ENCODE measurements at places on chromosomes 12 and 14.

DNA sequence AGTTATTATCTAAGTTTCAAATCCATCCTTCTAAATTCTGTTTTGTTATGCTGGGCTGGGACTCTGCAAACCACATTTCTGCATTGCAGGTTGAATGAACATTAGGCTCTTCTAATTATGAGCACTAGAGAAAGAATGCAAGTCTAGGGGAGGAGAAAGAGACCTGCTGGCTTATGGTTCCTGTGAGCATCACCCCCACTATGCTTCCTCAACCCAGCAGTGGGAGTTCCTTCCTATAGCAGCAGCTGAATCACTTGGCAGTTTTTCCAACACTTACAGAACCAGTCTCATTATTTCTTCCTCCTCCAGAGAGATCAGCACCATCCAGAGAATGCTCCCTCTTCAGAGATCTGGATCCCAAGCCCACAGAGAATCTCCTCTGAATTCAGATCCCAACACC is 297.7 kb upstream of the CLEC14A start:
- DNase-seq, result no peak

DNA sequence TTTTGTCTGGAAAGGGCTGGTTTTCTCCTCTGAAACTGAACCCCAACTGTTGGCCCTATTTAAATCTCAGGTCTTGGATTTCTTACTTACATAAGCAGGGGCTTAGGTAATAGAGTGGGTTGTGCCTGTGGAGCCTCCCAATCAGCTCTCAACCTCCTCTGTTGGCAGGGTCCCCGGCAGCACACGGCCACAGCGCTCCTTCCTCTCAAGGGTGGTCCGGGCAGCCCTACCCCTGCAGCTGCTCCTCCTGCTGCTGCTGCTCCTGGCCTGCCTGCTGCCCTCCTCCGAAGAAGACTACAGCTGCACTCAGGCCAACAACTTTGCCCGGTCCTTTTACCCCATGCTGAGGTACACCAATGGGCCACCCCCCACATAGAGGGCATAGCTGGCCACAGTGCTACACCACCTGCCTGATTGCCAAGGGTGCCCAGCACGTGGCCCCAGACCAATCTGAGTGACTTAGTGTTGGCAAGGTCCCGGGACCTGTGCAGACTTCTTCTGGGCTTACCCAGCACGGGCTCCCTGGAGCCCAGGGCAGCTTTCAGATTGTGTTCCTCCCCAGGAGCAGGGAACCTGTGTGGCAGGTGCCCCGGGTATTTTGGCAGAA is 68.9 kb downstream of the ESR2 start:
- no peak for DNase-seq

DNA sequence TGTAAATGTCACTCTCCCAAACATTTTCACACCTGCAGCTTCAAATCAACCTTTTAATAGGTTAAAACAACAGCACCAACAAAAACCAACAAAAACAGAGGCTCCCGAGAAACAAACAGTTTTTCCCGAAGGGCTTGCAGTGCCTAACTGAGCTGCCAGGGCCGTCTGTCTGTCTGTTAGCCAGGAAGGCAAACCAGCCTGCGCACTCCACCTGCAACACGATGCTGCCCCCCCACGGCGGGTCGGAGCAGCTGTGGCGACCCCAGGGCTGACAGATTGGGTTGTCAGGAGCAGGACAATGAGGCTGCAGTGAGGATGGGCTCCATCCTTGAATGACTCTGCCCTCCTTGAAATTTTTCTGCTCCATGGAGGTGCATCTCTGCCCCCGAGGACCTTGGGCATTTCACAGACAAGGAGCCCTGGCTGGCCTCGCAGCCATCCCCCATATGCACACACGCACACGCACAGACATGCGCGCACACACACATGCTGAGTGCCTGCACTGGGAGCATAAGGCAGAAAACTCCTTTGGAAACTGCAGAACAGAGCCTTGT is 2.6 kb downstream of the RTL1 start:
- peak; percentile 25 for DNase-seq

DNA sequence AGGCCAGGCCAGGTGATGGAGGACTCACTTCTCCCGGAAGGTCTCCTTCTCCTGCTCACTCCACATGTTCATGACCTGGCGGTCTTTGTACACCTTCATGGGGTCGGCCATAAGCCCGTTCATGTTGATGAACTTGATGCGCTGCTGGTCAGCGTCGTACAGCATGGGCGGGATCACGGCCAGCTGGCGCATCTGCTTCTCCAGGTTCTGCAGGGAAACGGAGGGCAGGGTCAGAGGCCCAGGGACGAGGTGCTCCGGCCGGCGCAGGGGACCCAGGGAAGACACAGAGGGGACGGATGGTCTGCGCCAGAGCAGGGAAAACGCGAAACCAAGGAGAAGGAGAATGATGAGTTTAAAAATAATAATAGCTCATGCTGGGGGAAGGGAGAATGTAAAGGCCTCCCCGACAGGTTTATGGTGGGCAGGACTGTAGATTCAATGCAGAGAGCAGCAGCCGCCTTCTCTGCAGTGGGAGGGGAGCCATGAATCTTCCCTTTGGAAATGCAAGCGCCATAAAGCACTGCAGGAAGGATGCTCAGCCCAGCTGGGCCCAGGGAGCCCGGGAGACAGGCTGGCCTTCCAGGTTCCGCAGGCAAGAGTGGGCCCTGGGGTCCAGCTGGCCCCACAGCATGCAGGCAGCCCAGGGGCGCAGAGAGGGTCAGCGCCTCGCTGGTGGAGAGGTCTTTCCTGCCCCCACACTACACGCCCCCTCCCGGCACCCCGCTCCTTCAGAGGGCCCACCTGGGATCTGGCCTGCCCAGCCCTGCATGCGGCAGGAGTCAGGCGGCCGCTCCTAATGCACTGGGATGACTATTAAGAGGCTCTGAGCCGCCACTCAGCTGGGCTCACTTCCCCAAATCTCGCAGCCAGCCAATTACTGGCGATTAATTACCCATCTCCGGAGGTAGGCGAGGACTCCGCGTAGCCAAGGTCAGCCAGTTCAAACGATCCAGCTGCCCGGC is 132.0 kb downstream of the RFLNA start:
- DNase-seq, result no peak

- no peak for DNase-seq
Observed at GRCh38 chr14:32824195-32824594, 114.5 kb upstream of the NPAS3 start.

DNA sequence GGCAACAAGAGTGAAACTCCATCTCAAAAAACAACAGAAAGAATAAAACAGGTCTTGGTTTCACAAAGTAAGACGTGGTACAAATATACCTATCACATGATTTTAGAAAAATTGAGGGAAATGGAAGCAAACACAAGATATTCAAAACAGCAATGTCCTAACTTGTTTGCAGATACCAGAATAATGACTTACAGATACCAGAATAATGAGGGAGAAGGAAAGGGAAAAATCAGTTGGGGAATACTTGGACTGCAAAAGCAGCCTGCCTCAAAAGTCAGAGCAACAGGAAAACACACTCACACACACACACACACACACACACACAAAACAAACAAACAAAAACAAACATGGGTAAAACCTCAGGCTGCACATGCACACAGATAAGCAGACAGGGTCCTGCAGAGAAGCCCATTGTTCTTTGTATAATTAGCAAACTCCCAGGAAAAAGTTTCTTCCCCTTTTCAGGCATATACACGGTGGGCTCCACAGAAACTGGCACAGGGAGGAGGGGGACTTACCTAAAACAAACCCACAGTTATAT is 65.7 kb upstream of the CAPRIN2 start:
- DNase-seq, result no peak

DNA sequence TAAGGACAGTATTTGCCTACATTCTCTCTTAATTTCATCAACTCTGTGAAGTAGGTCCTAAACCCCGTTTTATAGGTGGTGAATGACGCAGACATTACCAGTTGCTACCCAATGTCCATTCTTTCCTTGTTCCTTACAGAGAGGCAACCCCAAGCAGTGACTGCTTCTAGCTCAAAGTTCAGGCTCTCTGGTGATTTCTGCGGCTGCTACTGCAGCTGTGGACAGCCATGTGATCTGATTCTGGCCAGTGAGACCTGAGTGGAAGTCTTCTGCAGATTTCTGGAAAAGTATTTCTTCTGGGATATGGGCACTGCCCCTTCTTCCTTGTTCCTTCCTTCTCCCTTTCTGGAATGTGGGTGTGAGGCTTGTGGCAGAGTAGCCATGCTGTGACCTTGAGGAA is 82.9 kb downstream of the ARF6 start:
- no peak for DNase-seq

- DNase-seq, result no peak
Observed at GRCh38 chr12:124191024-124191359, 103.9 kb upstream of the RFLNA start.

DNA sequence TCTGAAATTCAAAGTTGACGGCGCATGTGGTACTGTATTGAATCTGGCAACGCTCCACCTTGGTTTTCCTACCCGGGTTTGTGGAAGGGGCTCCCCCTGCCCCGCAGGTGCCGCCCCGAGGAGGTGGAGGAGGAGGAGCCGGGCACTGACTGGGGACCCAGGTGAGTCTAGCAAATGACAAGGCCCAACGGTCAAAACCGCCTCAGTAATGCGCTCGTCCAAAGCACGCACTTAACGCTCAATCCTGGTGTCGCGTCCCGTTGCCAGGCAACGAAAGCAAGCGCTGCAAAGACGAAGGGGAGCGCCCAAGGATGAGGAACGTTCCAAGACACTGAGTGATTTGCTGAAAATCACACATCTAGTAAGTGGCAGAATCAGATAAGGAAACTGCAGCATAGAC is 24.0 kb upstream of the CLEC4E start:
- no peak for DNase-seq

- no peak for DNase-seq
Observed at GRCh38 chr12:68886636-68887572, 46.1 kb downstream of the CPM start.

GRCh38 chr12:2138871-2139308 is 86.1 kb downstream of the CACNA1C start:
- DNase-seq, result no peak

DNA sequence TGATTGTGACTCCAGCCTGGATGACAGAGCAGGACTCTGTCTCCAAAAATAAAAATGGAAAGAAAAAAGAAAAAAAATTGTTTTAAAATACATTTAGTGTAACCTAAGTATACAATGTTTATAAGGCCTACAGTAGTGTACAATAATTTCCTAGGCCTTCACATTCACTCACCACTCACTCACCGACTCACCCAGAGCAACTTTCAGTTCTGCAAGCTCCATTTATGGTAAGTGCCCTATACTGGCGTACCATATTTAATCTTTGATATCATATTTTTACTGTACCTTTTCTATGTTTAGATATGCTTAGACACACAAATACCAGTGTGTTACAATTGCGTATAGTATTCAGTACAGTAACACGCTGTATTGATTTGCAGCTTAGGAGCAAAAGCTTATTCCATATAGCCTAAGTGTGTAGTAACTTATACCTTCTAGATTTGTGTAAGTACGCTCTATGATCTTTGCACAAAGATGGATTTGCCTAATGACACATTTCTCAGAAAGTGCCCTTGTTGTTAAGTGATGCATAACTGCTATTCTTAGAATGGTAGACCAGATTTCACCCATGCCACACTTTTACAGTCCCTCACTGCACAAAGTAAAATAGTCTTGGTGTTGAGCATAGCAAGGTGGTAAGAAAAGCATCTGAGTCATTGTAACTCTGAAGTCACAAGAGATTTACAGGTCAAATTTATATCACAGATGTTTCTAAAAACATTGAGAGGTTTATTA is 151.9 kb downstream of the LRRK2 start:
- no peak for DNase-seq

DNA sequence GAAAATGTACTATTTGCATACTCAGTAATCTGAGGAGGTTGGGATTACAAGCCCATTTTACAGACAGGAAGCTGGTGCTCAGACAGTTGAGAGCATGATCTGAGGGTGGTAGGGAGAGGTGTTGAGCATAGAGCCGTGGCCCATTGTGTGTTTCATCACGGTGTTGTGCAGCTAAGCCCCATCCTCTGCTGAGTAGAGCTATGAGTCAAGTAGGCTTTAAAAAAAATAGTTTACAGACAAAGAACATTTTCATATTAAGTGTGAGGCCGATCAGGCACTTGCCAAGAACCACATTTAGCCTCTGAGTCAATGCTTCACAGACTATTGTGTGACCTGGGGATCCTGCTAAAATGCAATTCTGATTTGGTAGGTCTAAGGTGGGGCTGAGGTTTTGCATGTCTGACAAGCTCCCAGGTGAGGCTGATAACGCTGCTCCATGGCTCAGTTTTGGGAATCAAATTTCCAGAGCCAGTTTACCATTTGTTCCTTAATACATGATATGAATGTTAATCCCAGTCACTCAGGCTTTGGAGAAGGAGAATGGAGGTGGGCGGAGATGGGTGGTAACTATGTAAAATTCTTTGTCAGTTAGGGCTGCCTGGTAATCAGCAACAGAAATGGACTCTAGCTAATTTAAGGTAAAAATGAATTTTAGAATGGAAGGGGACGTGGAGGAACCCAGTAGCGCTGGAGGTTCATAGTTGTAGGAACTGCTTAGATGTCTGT is 22.2 kb downstream of the ZNF664 start:
- no peak for DNase-seq

DNA sequence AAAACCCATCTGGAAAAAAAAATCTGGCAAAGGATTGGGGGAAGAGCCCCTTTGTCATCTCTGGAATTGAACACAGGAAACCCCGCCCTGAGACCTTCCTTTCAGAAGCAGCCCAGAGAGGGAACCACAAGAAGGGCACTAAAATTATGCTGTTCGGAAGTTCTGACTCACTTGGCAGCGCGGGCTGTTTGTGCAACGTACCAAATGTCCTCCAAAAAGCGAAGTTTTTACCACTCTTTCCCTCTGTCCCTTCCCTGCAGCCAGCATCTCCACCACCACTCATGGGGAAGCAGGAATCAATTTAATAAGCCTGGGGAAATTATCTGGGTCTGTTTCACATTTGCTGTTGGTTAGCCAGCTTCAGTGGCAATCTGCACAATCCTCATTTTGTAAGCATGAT is 3.2 kb upstream of the SYNE3 start:
- peak; percentile 93 for DNase-seq

GRCh38 chr14:93036652-93037345 is 78.9 kb downstream of the ITPK1 start:
- no peak for DNase-seq

- peak; percentile 83 for DNase-seq
Observed at GRCh38 chr12:15278816-15279658, 43.3 kb upstream of the PTPRO start.

DNA sequence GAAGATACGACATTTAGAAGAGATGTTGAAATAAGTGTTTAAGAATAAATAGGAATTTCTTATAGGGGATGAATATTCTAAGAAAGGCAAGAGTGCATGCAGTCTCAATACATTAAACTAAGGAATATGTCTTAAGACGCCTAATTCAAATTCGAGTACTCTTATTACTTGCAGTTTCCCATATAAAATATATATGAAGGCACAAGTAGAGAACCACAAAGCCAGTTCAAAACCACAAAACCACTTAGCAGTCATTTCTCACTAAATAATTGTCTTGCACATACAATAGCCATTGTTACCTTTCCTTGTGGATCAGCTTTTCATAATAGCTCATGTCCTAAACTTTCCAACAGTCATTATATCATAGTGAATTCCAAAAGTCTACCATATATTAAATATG is 91.0 kb upstream of the MON2 start:
- DNase-seq, result no peak
